Activated CD8-positive, alpha-beta memory T cell treated with anti-CD3 and anti-CD28 coated beads for 24 hours (primary cell): ENCODE measurements at places on chromosomes 5 and 9.

GRCh38 chr9:110125763-110126351, 82.1 kb downstream of the C9orf152 start:
- no peak for DNase-seq

GRCh38 chr5:66742083-66742895, 146.1 kb downstream of the MAST4 start:
- DNase-seq: no peak

GRCh38 chr9:88995627-88996026, 4.4 kb downstream of the S1PR3 start:
- peak; percentile 33 for DNase-seq

DNA sequence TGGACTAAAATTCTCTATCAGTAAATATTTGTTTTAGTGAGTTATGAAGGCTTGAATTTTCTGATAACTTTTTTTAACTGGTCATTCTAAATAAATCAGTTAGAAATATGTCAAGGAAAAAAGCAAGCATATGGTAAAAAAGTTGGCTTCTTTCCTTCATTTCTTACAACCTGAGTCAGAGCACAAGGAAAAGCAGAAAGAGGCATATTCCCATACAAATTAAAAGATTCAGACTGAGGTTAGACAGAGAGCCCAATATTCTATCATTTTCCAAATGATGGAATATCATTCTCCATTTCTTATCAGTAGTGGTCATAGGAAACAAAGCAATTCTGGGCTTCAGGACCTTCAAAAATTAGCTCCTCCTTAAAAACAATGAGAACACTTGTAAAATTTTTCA, 732.1 kb downstream of the MAT2B start:
- DNase-seq: no peak

DNA sequence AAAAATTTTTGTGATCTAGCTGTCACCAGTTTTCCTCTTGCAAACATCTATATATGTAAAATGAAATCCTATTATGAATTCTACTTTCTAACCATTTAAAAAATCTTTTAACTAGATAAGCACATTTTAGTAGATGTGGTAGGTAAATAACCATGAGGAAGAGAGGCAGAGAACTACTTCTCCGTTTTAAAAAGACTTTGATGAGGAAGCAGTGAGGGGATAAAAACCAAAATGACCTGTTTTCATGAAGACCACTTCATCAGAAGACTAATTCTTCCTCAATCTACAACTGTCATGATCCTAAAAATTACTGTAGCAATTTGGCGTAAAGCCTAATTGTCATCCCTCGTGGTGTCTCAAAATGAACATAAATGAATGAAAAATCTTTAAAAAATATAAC, 15.7 kb upstream of the ERBIN start:
- DNase-seq: no peak

DNA sequence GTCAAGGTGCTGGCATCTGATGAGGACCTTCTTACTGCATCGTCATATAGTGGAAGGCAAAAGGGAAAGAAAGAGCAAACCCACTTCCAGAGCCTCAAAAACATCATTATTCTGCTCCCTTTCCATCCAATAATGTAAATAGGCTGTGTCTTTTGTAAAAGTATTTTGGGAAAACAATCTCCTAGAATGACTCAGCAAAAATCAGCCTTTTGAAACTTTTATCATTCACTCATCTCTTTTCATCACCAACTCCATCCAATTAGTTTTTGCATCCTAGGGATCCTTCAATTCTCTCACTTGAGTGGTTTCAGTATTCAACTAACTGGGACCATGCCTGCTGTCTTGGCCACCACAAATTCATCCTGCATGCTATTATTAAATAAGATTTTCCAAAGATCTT, 39.8 kb upstream of the TLR4 start:
- no peak for DNase-seq

GRCh38 chr9:114313186-114313585, 9.7 kb upstream of the ORM1 start:
- no peak for DNase-seq

GRCh38 chr5:114255260-114255659, 106.6 kb upstream of the KCNN2 start:
- no peak for DNase-seq

DNA sequence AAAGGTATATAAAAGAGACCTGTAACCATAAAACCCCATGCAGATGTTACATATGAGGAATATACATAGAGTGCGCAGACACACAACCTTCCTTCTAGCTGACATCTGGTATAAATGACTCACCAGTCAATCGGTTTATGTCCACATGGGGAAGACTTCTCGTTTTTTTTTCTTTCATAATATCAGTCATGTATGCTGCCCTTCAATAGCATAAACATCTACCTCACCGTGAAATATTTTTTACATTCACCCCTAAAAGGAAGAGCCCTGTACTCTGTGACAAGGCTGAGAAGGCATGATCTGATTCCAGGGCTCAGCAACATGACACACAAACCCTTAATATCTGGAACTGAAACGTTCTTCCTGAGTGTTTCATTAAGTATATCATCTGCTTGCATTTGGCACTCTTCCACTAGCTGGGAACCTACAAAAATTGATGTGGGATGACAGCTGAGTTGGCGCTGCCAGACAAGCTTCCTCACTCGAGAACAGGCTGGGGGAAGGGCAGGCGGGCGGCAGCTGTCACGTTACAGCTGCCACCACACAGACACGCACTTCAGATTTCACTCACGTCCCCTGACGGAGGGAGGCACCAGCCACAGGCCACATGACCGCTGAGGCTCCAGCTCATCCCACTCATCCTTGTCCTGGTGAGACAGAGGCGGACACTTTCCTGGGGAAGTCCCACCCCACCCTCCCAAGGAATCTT, 74.2 kb downstream of the SHB start:
- DNase-seq: no peak

GRCh38 chr9:30932226-30932625, 1452.2 kb upstream of the ACO1 start:
- DNase-seq: no peak

DNA sequence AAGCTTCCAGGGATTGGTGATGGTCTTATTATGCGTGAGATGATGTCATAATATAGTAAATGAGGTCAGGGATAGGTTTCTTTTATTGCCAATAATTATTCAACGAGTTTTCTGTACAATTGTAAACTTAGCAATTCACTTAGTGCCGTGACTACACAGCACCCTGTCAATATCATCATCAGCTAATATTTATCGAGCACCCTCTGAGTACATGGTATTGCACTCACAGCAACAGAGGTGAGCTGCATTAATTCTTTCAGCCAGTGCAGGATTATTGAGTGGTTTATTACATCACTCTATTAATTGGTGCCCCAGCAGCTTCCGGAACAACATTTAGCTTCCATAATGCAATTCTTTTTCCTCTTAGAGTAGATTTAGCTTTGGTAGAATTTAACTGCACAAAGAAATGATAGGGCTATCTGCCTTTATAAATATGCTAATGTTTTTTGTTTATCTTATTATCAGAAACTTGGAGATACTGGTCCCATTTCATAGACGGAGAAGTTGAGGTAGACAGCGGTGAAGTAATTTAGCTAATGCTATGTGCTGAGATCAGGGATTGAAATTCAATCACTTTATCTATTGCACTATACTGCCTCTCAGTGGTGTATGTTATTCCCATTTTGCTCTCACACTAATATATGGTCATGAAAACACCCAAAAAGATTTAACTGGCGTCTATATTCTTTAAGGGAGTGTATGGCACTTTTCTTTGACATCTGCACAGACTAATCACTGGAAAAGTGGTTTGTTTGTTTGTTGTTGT, 726.1 kb upstream of the WWC1 start:
- no peak for DNase-seq

DNA sequence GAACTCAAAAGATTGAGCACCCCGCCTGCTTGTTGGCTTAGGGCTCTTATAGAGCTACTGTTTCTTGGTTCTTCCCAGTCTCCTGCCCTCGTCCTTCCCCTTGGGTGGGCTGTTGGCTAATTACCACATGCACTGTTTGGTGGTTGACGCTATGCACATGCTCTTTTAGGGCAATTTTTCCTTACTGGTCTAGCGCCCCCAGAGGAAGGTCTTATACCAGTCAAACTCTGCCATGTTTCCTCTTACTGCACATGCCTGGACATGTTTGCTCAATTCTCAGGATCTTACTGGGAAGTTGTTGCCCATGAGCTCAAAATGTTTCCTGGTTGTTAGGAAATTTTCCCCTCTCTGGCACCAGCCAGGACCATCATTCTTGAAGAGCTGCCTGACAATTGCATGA, 101.9 kb downstream of the SLC28A3 start:
- DNase-seq: no peak

GRCh38 chr9:16316911-16317817, 553.3 kb downstream of the BNC2 start:
- DNase-seq: no peak

GRCh38 chr5:73232266-73233041, 59.5 kb downstream of the TMEM174 start:
- no peak for DNase-seq
